ENCODE measurements at places on chromosomes 11 and 22.

DNA sequence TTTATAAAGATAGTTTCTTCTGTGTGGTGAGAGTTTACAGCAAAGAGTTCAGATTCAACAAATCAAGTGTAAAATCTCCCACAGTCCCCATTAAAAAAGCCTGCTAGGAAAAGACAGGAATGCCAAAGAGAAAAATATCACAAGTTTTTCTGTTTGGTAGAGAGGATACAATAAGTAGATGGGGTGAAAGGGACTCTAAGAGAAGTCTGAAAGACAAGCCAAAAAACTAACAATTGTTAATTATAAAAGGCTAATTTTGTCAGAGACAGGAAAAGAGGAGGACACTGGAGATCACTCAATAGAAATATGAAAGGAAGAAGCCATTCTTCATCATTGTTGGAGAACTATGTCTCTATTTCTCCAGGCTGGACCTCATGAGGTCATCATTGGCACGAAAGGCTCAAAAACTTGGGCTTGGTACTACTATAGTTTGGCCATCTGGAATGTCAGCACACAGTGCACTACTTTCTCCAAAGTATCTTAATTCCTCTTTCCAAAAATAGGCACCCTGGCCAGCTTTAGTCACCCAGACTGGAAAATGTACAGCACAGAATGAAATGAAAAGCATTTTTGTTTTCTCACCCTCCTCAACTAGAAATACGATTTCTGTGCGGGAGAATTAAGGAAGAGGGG is 531 bp upstream of the SOX6 start:
- DNase-seq, result no peak

GRCh38 chr11:120675171-120675570 is 163.6 kb downstream of the GRIK4 start:
- no peak for DNase-seq

GRCh38 chr11:65390099-65390941 is 3.9 kb downstream of the FRMD8 start:
- DNase-seq, result no peak

DNA sequence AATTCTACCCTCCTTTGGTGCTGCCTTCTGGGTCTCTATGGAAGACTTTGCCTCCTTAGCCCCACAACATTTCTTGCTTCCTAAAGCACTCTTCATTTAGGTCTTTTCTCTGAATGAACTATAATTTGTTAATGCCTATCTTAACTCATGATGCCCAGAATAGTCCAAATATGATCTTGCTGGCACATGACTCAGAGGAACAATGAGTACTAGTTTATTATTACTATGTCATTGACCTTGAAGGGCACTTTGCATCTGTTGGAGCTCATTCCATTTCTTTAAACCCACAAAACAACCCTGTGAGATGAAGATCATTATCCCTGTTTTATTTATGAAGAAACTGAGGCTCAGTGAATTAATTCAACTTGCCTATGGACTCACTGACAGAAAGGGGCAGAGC is 320.2 kb upstream of the PLET1 start:
- DNase-seq, result no peak

GRCh38 chr22:49814856-49815255 is 12.8 kb downstream of the BRD1 start:
- no peak for DNase-seq
